Aorta (tissue), 5 donors: ENCODE measurements at places on chromosomes 12 and 14. TPM values are rescaled to one million over a fixed set of nuclear protein-coding genes. Genes with fewer than 3 reads are reported as not detected.

SDR39U1 gene
- 163 TPM for polyA plus RNA-seq

HOXC13 gene
- polyA plus RNA-seq = not detected

GPRC5D gene
- polyA plus RNA-seq = not detected

ANO2 gene
- polyA plus RNA-seq = not detected

TRHDE gene
- polyA plus RNA-seq = 0.13 TPM

PDZRN4 gene
- 1.2 TPM for polyA plus RNA-seq

GALNT8 gene
- 1.6 TPM for polyA plus RNA-seq

DTX3 gene
- 123 TPM for polyA plus RNA-seq

HSPA2 gene
- 17.0 TPM for polyA plus RNA-seq

FBLN5 gene
- polyA plus RNA-seq = 735 TPM

TGFB3 gene
- 54.5 TPM for polyA plus RNA-seq

RFX4 gene
- polyA plus RNA-seq = not detected

RIPK3 gene
- 6.1 TPM for polyA plus RNA-seq

KRT6C gene
- 0.08 TPM for polyA plus RNA-seq

LHX5 gene
- not detected for polyA plus RNA-seq

TAS2R13 gene
- polyA plus RNA-seq = not detected

GYS2 gene
- not detected for polyA plus RNA-seq

MYF5 gene
- not detected for polyA plus RNA-seq

SDR9C7 gene
- polyA plus RNA-seq = not detected

GDF3 gene
- polyA plus RNA-seq = not detected

LTBP2 gene
- 247 TPM for polyA plus RNA-seq

CLEC6A gene
- not detected for polyA plus RNA-seq

TEX52 gene
- polyA plus RNA-seq = not detected

PLD4 gene
- polyA plus RNA-seq = not detected

LRRC10 gene
- polyA plus RNA-seq = 0.25 TPM

P2RX2 gene
- not detected for polyA plus RNA-seq

POTEM gene
- not detected for polyA plus RNA-seq

SHMT2 gene
- polyA plus RNA-seq = 34.3 TPM

DAO gene
- not detected for polyA plus RNA-seq

SDSL gene
- polyA plus RNA-seq = 13.4 TPM

SPTB gene
- polyA plus RNA-seq = 1.5 TPM

CDCA4 gene
- polyA plus RNA-seq = 3.7 TPM

SMCO2 gene
- polyA plus RNA-seq = not detected

COX8C gene
- not detected for polyA plus RNA-seq

IL26 gene
- polyA plus RNA-seq = not detected

AKT1 gene
- polyA plus RNA-seq = 93.2 TPM

ADAM20 gene
- 0.10 TPM for polyA plus RNA-seq

RDH16 gene
- polyA plus RNA-seq = 0.23 TPM

CIROP gene
- not detected for polyA plus RNA-seq

SRP54 gene
- polyA plus RNA-seq = 34.5 TPM

INSM2 gene
- polyA plus RNA-seq = not detected

SYCP3 gene
- polyA plus RNA-seq = not detected

ZNF140 gene
- polyA plus RNA-seq = 15.3 TPM

OTX2 gene
- polyA plus RNA-seq = not detected

KLHL33 gene
- polyA plus RNA-seq = 0.25 TPM

SPIC gene
- not detected for polyA plus RNA-seq

HOTAIR gene
- polyA plus RNA-seq = not detected

FOXM1 gene
- polyA plus RNA-seq = 6.1 TPM

ACSS3 gene
- 6.4 TPM for polyA plus RNA-seq
